Prostate gland (tissue), 2 donors: ENCODE measurements at places on chromosomes 3 and 15.
A peak's percentile ranks its signal among the peaks of the same experiment; 100 is the strongest.

DNA sequence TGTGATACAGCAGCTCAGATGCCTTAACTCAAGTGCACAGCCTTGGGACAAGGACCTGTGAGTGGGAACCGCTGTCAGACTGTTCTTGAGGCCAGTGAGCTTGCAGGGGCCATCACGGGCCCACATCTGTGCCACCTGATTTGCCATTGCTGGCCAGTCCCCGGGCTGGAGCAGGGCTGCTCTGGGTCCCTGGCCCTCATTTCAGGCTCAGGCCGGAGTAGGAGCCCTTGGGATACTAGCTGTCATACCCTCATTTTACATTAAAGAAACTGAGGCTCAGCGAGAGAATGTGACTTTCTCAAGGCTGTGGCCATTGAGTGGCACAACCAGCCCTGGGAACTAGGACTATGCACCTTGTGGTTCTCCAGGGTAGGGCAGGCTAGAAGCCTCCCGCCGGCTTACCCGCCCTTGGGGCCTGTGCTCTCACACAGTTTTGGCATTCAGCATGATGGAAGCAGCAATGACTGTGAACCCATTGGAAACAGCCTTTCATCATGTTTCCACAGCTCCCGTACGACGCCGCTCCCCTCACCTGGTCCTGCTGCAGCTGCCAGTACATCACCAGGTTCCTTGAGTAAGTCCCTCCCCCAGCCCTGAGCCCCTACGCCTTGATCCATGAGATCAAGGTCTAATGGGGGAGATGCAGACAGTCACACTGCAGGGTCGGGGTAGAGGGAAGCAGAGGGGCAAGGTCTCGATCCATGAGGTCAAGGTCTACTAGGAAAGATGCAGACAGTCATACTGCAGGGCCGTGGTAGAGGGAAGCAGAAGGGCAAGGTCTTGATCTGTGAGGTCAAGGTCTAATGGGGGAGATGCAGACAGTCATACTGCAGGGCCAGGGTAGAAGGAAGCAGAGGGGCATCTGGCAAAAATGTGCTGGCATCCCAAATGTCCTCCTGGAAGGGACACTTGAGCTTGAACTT lies 42.2 kb downstream of the GOLGA6L10 start:
- no peak overlapping the region for H3K27ac ChIP-seq
- no peaks in the 10 kb centered on the region for H3K4me1 ChIP-seq
- no peaks in the 10 kb centered on the region for H3K36me3 ChIP-seq
- no peaks in the 10 kb centered on the region for H3K27me3 ChIP-seq
- no peak for DNase-seq

GRCh38 chr3:171460725-171461524 lies 720 bp upstream of the TNIK start:
- H3K27me3 ChIP-seq = peaks cover 5% of the 10 kb centered on the region
- H3K4me3 ChIP-seq = peak overlapping the region; percentile 59
- H3K36me3 ChIP-seq = no peaks in the 10 kb centered on the region
- peak overlapping the region; percentile 66 for H3K27ac ChIP-seq
- H3K4me1 ChIP-seq = no peaks in the 10 kb centered on the region

DNA sequence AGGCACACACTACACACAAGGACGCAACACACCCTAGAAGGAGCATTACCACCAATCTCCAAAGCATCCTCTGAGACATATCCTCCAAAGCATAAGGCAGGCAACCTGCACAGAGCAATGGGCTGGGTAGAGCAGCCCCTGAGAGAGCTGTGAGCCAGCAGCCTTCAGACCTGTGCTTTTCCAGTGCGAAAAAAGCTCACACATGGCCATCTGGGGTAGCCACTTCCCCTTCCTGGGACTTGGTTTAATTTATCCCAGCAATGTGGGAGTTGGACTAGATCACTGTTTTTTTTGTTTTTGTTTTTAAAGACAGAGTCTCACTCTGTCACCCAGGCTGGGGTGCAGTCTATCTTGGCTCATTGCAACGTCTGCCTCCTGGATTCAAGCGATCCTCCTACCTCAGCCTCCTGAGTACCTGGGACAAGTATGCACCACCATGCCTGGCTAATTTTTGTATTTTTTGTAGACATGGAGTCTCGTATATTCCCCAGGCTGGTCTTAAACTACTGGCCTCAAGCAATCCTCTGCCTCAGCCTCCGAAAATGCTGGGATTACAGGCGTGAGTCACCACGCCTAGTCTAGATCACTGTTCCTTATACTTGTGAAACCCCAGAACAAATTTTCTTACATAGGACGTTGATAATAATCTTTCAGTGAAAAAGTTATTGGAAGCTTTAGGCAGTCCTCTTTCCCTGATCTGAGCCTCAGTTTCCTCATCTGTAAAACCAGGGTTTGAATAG lies 18.9 kb downstream of the PTPN23 start:
- no peak for DNase-seq
- H3K27me3 ChIP-seq = no peaks in the 10 kb centered on the region
- no peak overlapping the region for H3K27ac ChIP-seq

DNA sequence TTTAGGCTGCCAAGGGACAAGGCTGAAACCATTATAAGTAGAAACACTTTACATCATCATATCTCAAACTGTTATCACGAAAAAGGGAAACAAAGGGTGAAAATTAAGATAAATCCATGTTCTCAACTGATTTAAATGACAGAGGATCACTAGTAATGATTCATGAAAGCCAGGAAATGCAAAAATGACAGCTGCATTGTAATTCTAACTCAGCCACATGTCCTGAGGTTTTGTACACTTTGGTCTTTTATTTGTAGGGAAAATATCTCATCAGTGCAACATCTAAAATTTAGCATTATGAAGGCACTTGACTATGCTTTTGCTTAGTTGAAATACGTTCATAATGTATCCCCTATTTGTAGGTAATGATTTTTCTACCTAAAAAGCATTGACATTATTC lies 379.7 kb downstream of the TIGIT start:
- no peak overlapping the region for H3K4me3 ChIP-seq
- no peaks in the 10 kb centered on the region for H3K36me3 ChIP-seq
- H3K4me1 ChIP-seq = no peaks in the 10 kb centered on the region
- no peak overlapping the region for H3K27ac ChIP-seq
- DNase-seq = no peak

- H3K4me1 ChIP-seq = no peaks in the 10 kb centered on the region
- no peak for DNase-seq
- H3K36me3 ChIP-seq = no peaks in the 10 kb centered on the region
- H3K27me3 ChIP-seq = no peaks in the 10 kb centered on the region
- no peak overlapping the region for H3K4me3 ChIP-seq
- H3K27ac ChIP-seq = no peak overlapping the region
Observed at GRCh38 chr15:33328106-33328505, 17.3 kb downstream of the RYR3 start.

DNA sequence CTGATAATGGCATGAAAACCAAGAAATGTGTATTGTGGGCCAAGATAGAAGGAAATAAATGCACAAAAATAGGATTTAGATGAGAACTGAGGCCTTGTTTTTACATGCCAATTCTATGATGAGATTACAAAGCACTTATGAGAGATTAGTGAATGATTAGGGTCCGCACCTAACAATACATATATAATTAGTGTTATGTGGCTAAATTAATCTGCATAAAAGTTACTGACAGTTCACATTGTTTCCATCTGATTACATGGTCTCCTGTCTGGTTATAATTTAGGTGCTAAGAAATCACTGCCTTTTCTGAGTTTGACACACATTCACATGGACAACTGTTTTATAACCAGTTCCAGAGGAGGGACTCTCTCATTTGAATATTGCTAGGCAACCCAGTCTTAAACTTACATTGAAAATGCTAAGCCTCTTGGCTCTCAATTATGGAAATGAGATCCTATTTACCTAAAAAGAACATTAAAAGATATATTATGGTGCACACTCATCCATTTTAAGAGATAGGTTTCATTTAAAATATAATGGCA lies 117.0 kb upstream of the ARL6 start:
- H3K4me3 ChIP-seq = no peak overlapping the region
- H3K27ac ChIP-seq = no peak overlapping the region
- no peaks in the 10 kb centered on the region for H3K36me3 ChIP-seq
- no peak for DNase-seq
- no peaks in the 10 kb centered on the region for H3K27me3 ChIP-seq

DNA sequence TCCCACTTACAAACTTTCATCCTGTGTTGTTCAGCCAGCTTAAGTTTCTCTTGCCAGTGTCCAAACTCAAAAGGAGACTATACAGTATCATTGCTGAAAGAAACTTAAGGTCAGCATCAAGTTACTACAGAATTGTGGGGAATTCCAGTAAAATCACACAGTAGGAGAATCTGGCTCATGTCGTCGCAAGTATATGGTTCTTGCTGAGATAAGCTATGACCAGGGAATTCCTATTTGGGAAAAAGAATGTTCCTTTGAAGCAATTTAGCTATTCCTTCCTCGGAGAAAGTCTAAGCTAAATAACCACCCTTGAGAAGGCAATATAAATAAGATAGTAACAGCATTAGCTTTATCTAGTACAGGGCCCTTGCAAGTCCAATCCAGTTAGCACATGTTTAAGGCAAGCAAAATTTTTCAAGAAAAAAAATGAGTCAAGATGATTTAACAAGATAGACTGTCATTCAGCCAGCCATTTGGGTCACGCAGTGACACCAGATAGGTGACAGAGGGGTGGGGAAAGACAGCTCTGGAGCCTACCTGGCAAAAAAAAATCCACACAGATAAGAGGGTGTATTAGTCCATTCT lies 78.2 kb upstream of the THBS1 start:
- no peak overlapping the region for H3K4me3 ChIP-seq
- H3K4me1 ChIP-seq = no peaks in the 10 kb centered on the region
- H3K27me3 ChIP-seq = no peaks in the 10 kb centered on the region
- H3K36me3 ChIP-seq = no peaks in the 10 kb centered on the region
- no peak for DNase-seq
- H3K27ac ChIP-seq = no peak overlapping the region

DNA sequence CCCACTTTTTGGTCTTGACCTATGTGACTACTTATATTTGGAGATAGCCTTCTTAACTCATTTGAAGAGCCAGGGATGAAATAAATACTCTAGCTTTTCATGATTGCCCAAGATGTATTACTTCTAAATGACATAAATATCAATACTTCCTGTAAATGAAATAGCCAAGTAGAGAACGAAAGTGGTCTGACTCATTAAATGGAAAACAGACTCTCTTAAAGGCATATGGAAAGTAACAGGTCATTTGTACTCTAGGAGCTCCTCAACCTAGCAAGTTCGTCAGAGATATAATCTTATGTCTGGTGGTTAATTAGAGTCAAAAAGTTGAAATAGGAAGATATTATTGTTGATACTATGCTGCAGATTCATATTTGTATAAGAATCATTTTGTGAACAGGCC lies 1105.4 kb downstream of the TUSC7 start:
- H3K27ac ChIP-seq = no peak overlapping the region
- no peak overlapping the region for H3K4me3 ChIP-seq
- no peak for DNase-seq

- no peak for DNase-seq
- no peaks in the 10 kb centered on the region for H3K36me3 ChIP-seq
- H3K4me3 ChIP-seq = peak overlapping the region; percentile 76
- peak overlapping the region; percentile 93 for H3K27ac ChIP-seq
- H3K4me1 ChIP-seq = peaks cover 31% of the 10 kb centered on the region
- H3K27me3 ChIP-seq = no peaks in the 10 kb centered on the region
Observed at GRCh38 chr15:60396560-60396957, 1.2 kb downstream of the ANXA2 start.

GRCh38 chr3:105564546-105565288 lies 198.0 kb downstream of the ALCAM start:
- DNase-seq = no peak
- H3K4me3 ChIP-seq = no peak overlapping the region
- no peaks in the 10 kb centered on the region for H3K36me3 ChIP-seq
- no peaks in the 10 kb centered on the region for H3K27me3 ChIP-seq

GRCh38 chr3:79869461-79870312 lies 101.9 kb upstream of the ROBO1 start:
- H3K27me3 ChIP-seq = no peaks in the 10 kb centered on the region
- H3K4me3 ChIP-seq = no peak overlapping the region
- H3K36me3 ChIP-seq = no peaks in the 10 kb centered on the region
- peaks cover 3% of the 10 kb centered on the region for H3K4me1 ChIP-seq
- DNase-seq = no peak

GRCh38 chr3:138879541-138880380 lies 45.0 kb upstream of the PIK3CB start:
- no peaks in the 10 kb centered on the region for H3K4me1 ChIP-seq
- no peak for DNase-seq
- no peak overlapping the region for H3K4me3 ChIP-seq
- no peak overlapping the region for H3K27ac ChIP-seq

DNA sequence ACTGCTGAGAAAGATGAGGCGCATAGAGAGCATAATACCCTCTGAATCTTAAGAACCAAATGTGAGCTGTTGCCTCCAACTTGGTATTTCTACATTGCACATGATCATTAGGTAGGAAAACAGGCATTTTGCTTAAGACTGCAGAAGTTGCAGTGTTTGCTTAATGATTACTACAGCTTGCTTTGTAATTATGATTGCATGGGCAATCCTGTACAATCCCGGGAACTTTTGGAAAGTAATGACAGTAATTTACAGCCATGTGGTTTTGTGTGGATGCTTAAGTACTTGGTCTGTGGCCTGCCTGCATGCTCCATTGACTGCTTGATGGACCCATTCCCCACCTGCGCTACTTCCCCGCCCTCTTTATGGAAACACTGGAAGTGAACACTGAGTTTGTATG lies 301.1 kb downstream of the DIPK2A start:
- no peak overlapping the region for H3K4me3 ChIP-seq
- H3K4me1 ChIP-seq = no peaks in the 10 kb centered on the region
- H3K36me3 ChIP-seq = no peaks in the 10 kb centered on the region
- DNase-seq = no peak
- H3K27me3 ChIP-seq = no peaks in the 10 kb centered on the region
- H3K27ac ChIP-seq = no peak overlapping the region

DNA sequence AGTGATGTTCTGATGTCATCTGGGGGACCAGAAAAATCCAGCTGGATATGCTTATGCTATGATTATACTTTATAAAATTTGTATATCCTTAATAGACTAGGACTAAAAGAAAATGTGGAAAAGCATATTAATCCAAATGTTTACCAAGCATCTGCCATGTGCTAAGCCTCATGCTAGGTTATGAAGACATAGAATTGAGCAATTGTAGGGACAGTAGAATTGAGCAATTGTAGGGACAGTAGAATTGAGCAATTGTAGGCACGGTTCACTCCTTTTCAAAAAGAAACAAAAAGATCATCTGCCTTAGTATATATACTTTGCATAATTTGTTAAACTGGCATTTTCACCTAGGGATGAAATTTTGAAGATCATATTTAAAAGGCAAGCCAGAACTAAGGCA lies 18.3 kb downstream of the ABHD5 start:
- H3K27ac ChIP-seq = no peak overlapping the region
- H3K36me3 ChIP-seq = peaks cover 7% of the 10 kb centered on the region
- H3K4me1 ChIP-seq = no peaks in the 10 kb centered on the region
- H3K4me3 ChIP-seq = no peak overlapping the region
- DNase-seq = no peak

- H3K4me1 ChIP-seq = no peaks in the 10 kb centered on the region
- no peak overlapping the region for H3K27ac ChIP-seq
- DNase-seq = no peak
- no peak overlapping the region for H3K4me3 ChIP-seq
- H3K36me3 ChIP-seq = no peaks in the 10 kb centered on the region
Observed at GRCh38 chr3:61729038-61729634, 167.8 kb downstream of the PTPRG start.

GRCh38 chr15:52010633-52011595 lies 8.1 kb upstream of the MAPK6 start:
- no peak overlapping the region for H3K4me3 ChIP-seq
- peaks cover 9% of the 10 kb centered on the region for H3K4me1 ChIP-seq
- no peaks in the 10 kb centered on the region for H3K27me3 ChIP-seq
- DNase-seq = peak; percentile 73
- H3K27ac ChIP-seq = peak overlapping the region; percentile 69
